ENCODE measurements at places on chromosomes 11 and 22.

GRCh38 chr11:127612607-127613006, 612.0 kb upstream of the KIRREL3 start:
- no peak for DNase-seq

DNA sequence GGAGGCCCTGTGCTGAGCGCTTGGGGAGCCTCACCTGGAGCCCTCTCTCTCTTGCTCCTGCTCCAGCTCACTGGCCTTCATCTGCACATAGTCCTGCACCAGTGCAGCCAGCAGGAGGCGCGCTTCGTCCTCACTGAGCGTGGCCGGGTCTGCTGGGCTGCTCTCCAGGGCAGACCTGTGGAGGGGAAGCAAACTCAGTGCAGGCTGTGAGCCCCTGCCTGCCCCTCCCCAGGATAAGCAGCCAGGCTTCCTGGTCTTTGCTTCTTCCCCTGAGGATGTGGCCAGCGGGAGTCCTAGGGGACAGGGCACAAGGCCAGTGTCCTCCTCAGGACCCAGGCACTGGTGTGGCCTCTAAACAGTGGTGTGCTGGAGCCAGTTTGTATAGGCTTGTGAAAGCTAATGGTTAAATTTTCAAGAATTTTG, 2.2 kb downstream of the CALCA start:
- DNase-seq = no peak

GRCh38 chr11:17931595-17931994, 81.3 kb downstream of the SERGEF start:
- DNase-seq = no peak

GRCh38 chr11:118046051-118046963, 30.6 kb upstream of the TMPRSS4 start:
- DNase-seq = no peak
